ENCODE measurements at places on chromosomes 6 and 20.

- peak; percentile 52 for DNase-seq
These were observed at the start of gene PKIB for GRCh38 chr6:122609881-122610689. PKIB (plus strand) TSS chr6:122610405; CDS start chr6:122717795, 107,390 bp downstream.

GRCh38 chr6:136235233-136235564 lies 14.9 kb downstream of the MTFR2 start:
- DNase-seq = no peak

- no peak for DNase-seq
These were observed 42.7 kb downstream of the MTRES1 start for GRCh38 chr6:107070686-107071085.

DNA sequence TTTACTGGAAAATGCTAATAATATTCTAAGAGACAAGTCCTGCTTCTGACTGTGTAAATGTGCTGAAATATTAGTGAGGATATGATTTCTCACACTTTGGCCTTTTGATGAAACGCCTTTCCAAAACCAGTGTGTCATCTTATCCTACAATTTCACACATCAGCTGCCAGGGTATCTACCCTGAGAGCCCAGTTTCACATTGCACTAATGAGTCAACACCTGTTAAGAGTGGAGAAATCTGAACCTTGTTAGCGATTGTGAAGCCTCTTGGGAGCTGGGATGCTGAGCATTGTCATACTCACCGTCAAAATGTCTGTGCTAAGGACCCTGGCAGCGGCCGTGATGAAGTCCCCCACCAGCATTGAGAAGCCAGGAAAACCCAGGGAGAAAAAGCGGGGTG lies 166.0 kb downstream of the RALGAPA2 start:
- no peak for DNase-seq

DNA sequence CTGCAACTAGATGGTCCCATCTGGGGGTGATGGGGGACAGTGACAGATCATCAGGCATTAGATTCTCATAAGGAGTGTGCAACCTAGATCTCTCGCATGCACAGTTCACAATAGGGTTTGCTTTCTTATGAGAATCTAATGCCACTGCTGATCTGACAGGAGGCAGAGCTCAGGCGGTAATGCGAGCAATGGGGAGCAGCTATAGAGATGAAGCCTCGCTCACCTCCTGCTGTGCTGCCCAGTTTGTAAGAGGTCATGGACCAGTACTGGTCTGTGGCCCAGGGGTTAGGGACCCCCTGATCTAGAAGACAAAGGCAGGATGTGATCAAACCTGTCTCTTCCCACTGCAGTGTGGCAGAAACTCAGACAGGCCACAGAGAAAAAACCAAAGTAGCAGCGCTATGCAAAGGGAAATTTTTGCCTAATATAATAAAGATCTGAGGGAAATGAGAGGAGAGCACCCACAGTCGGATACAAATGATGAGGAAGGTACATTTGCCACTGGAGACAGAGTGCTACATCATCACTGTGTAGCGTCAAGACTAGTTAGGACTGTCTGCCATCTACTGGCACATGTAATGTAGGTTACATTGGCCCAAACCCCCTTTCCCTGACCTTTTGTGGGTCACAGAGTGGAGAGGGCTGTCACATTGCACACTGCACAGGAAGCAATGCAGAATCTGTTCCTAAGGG lies 4.1 kb upstream of the LY86 start:
- DNase-seq = no peak

DNA sequence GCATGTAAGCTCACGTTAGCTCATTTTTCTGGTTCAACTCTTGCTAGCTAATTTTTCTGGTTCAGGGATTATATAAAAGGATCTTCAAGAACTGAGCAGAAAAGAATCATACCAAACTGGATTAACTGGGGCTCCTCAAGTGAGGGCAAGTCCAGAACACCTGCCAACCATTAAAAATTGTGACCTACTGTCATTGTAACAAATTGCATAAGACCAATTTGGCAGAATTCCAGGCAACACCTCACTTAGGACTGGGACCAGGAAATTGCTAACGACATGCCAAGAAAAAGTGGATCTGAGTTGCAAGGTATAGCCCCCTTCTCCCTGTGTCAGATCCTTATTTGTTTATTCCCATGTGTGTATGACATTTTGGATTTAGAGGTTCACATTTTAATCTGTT lies 216.6 kb downstream of the HIVEP2 start:
- DNase-seq = no peak

Data from H54 (cell line).